NCI-H524 (cell line): ENCODE measurements at places on chromosomes 5 and 9.

- DNase-seq, result no peak
Observed at GRCh38 chr9:105385381-105385985, 62.4 kb upstream of the FSD1L start.

DNA sequence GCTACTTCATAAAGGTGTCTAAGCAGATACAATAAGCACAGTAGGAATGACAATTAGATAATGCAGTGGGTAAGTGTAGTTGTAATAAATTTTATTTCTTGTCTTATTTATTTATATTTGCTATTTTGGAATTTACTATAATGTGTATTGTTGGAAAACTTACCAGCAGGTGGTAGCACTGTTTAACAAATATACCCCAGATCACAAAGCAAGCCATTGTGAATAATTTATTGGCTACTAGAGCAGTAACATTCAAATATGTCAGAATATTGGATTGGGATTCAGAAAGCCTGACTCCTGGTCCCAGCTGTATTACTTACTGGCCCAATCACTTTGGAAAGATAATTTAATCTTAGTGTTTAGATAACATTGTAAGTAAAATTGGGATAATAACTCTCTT is 78.0 kb downstream of the ISOC1 start:
- no peak for DNase-seq

- DNase-seq, result no peak
Observed at GRCh38 chr5:9713959-9714586, 83.9 kb upstream of the TAS2R1 start.

- DNase-seq, result no peak
Observed at GRCh38 chr9:70392189-70392588, 22.3 kb downstream of the KLF9 start.

DNA sequence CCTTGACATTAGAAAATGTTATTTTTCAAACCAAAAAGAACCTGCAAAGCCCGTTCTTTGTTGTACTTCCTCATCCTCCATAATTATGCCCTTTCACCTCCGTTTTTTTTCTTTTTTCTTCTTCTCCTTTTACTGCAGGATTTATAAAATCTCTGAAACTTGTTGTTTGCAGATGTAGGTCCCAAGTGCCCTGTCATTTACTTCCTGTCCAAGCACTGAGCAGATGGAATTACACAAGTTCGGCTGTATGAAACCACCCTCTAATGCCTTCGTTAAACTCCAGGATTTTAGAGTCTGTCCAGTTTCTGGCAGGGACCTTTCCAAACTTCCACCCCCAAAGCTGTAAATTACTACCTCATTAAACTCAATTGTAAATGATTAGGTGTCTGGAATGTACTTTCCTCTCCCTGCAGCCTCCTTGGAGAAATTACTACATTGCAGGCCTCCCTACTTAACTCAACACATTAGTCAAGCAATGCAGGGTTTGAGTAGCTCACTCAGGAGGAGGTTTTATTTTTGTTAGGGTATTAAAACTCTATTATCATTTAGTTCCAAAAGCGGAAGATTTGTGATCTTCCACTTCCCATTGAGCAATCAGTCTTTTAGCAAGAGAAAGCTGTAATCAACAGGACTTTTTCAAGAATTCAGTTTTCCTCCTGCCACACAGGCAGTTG is 125.6 kb upstream of the LPAR1 start:
- no peak for DNase-seq

GRCh38 chr9:132168347-132168746 is 6.5 kb downstream of the NTNG2 start:
- DNase-seq, result peak; percentile 57

DNA sequence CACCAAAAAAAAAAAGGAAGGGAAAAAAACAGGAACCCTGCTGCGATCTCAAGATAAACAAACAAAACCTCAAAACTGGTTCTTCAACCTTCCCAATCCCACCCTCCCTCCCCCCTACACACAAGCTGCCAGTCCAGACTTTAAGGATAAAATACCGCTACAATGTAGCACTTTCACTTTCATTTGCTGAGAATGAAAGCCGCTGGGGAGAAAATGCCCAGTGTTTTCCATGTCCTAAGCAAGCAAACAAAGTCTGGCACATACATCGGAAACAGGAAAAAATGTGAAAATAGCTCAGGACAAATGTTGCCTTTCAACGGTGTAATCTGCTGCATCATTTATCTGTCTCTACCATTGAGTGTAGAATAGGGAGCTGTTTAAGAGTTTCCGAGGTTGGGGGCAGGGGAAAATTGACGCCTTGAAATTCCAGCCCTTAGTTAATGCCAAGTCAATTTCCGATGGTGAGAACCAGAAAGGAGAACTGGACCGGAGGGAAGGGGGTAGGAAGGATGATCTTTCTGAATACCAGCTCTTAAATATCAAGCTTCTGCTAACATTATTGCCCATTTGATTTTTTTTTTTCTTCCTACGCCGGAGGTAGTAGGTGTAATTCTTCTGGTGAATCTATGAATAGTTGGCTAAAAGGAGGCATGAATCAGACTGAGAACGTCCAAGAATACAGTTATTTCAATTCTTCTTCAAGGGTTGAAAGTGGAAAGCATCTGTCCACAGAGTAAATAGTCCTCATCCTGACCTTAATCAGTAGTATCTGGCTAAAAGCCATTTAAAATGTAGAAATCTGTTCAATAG is 1.2 kb upstream of the ADAMTS6 start:
- peak; percentile 35 for DNase-seq

- no peak for DNase-seq
Observed at GRCh38 chr9:136642439-136642921, 20.2 kb upstream of the EGFL7 start.

- no peak for DNase-seq
Observed at GRCh38 chr9:127307802-127308201, 43.2 kb downstream of the GARNL3 start.

DNA sequence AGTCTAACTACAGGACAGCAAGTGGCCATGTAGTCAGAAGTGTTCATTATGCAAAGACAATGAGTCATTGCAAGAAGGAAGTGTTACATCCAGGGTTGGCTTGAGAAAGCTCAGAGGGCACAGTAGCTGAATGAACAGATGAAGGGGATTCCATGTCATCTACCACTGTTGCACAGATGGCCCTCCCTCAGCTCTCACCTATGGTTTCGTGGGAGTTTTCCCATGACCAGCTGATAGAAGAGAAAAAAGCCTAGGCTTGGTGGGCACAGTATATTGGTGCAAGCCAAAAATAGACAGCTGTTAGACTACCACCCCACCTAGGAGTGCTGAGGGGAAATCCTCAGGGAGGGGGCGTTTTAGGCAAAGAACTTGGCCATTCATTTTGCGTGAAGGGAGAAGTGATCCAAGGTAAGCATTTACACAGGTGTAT is 217.0 kb downstream of the DMRT2 start:
- DNase-seq, result no peak
